ENCODE measurements at places on chromosomes 4 and X. TPM values are rescaled to one million over a fixed set of nuclear protein-coding genes. Genes with fewer than 3 reads are reported as not detected.
A peak's percentile ranks its signal among the peaks of the same experiment; 100 is the strongest.

- DNase-seq, result peak; percentile 59
Observed at GRCh38 chrX:33434256-33435092, 223.1 kb upstream of the DMD start.

DNA sequence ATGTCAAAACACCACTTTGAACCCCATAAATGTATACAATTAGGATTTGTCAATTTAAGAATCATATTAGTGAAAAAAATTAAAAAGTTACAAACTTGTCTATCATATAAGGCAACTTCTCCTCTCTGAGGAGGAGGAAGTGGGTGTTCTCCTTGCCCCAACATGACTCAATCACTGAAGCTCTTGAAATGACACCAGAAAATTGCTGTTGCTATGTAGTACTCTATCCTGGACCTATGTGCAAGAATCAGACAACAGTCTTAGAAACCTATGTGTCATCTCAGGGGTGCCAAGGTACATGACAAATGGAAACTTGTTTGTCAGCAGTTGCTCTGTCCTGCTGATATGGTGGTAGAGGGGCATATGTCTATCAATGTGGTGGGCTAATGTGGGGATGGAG is 47.7 kb downstream of the HMGB3 start:
- DNase-seq, result no peak

DNA sequence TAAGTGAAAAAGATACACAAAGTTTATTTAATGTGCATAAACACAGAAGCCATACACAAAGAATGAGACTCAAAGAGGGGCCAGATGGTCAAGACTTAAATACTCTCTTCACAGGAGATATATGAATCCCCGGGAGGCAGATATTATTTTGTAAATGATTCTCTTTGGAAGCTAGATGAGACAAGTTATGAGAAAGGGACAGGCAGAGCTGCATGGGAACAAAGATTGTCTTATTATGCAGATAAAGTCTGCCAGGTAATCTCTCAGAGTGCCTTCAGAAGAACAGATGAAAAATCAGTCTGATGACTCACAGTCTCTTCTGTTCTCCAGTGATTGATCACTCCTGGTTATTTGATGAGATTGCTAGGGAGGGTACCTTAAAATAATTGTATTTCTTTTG is 89.0 kb downstream of the NAF1 start:
- DNase-seq, result no peak

DNA sequence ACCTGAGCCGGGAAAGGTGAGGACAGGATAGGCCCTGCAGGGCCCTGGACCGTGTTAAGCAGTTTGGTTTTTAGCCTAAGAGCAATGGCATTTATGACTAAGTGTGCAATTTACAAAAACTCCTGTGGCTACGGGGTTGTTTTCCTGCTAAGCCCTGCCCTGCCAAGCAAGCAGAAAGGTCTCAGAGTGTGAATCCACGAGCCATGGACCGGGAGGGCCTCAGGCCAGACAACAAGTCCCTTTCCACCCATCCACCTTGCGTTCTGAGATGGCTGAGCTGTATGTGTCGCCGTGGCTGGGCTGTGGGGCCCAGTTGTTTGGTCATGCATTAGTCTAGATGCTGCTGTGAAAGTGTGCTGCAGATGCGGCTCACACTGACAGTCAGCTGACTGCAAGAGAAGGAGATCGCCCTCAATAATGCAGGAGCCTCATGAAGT is 33.9 kb upstream of the AFAP1 start:
- DNase-seq, result no peak

DNA sequence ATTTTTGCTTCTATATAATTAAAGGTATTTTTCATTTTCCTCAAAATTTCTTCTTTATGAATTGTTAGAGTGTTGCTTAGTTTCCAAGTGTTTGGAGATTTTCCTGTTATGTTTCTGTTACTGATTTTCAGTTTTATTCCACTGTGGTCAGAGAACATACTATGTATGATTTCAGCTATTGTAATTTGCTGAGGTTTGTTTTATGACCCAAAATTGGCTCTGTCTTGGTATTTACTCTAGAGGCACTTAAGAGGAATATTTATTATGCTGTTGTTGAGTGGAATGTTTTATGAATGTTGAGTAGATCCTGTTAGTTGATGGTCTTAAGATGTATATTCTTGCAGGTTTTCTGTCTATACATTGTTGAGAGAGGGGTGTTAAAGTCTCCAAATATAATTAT is 263.5 kb downstream of the PABPC4L start:
- DNase-seq, result no peak

DNA sequence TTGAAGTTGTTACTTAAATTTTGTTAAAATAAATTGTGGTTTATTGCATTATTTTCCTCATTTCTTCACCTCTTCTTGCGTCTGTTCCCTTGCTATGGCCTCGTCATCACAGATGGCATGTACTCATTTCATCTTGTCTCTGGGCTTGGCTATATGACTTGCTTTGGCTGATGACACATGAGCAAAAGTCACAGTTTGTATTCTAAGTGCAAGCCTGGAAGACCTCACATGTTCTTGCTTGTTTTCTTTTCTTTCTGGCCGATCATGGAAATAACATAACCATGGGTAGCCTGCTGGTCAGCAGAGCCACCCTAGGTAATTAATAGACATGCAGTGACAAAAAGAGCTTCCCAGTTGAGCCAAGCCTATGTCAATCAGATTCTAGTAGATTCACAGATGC is 527.9 kb downstream of the SPRY1 start:
- peak; percentile 44 for DNase-seq

DNA sequence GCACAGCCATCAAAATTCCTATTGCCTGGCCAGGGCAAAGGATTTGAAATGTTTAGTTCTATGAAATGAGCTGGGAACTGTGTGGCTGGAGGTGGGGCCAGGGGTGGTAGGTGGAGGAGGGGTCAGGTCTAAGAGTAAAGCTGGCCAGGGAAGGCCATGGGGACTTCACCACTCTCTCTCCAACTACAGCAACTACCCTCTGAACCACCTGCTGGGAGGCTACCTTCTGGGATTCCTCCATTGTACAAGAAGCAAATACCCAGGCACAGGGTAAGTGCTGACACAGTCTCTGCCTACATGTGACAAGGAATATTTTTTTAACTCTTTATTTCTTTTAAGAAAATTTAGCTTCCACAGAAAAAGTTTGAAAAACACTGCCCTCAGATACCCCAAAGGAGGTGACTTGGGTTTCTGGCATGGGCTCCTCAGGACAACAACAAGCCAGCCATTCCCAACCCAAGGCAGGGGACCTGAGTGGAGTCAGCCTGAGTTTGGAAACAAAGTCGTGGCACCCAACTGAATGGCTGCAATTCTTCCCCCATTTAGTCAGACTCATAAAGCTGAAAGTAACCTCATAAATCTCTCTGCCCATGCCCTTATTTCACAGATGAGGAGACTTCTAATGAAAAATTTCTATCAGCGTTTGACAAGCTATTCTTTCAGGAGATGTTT is 593.8 kb upstream of the DIPK2B start:
- DNase-seq, result no peak

DNA sequence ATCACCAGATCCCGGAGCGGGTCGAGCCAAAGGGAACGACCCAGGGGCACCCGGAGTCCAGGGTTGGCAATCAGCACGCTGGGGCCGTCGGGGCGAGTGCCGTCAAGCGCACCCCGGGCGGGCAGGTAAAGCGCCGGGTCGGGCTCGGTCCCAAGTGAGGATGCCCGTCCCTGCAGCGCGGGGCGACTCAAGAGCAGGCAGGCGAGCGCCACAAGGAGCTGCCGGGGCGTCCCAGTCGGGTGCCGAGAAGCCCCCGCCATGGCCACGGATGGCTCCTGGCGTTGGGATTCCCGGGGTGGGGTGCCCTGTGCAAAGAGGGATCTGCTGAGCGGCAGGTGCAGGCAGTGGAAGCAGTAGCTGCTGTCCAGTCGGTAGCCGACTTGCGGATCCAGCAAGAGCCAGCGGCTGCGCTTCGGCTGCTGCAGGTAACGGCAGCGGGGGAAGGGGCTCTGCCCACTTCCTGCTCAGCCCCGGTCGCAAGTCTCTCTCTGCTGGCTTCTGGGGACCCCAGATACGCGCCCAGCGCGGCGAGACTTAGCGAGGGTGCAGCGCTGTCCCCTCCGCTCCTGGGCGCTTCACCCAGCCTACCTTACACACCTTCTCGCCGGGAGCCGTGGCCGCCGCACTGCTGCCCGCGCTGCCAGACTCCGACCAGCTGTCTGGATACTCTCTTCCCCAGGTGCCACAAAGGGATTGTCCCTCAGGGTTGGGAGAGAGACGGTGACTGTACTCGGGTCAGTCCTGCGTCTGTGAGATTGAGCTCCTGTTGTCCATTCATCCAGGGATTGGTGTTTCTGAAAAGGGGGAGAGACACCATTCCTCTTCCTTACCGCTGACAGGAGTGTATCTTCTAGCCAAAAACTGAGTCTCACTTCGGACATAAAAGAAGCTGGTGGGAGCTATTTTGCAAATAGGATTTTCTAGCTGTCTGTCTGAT is at the start of gene FREM3:
TSS of gene FREM3 (minus strand) at position 260 of the 937 bp plus-strand sequence. CDS start at position 260, 0 bp downstream.
- DNase-seq, result no peak

GRCh38 chr4:3375688-3376087 is 66.1 kb upstream of the HGFAC start:
- peak; percentile 56 for DNase-seq

DNA sequence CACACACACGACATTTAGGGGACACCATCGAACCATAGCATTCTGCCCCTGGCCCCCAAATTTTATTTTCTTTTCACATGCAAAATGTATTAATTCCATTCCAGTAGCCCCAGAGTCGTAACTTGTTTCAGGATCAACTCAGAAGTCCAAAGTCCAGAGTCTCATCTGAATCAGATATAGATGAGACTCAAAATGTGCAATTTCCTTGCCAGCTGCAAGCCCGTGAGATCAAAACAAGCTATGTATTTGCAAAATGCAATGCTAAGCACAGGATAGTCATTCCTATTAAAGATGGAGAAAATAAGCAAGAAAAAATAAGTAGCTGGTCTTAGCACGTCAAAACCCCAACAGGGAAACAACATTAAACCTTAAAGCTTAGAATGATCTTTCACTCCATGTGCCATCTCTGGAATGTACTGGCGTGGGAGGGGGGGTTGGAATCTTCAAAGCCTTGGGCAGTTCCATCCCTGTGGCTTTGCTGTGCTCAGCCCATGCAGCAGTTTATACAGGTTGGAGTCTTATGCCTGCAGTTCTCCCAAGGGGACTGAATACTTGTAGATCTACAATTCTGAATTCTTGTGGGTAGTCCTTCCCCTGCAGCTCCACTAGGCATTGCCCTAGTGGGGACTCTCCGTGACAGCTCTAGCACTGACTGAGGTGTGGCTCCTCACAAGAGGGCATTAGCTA is 47.7 kb upstream of the SYTL5 start:
- DNase-seq, result no peak

DNA sequence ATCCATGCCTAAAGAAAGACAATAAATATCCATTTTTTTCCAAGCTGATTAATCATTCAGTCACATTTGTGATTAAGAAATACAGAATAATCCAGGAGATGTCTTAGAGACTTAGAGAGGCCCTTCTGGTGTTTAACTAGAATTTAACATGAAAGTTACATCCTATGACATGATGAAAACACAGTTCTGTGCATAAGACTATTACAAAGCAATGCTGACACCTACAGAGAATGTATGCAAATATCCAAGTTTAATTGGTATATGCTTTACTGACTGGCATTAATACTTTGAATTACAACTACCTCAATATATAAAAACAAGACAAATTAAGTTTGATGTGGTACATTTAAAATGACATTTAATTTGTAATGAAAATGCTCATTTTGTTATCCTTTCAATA is 17.8 kb upstream of the TLL1 start:
- DNase-seq, result peak; percentile 16

DNA sequence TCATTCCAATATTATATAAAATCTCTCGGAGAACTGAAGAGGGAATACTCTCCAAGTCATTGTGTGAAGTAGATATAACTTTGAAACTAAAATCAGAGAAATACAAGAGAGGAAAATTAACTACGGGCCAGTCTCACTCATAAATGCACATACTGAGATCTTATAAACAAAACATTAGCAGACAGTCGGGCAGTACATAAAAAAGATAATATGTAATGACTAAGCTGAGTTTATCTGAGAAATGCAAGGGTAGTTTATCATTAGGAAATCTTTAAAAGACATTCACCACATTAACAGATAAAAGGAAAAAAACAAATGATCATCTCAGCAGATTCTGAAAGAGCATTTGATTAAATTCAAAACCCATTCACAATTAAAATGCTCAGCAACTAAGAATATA is 116.7 kb downstream of the NYX start:
- peak; percentile 1 for DNase-seq

DNA sequence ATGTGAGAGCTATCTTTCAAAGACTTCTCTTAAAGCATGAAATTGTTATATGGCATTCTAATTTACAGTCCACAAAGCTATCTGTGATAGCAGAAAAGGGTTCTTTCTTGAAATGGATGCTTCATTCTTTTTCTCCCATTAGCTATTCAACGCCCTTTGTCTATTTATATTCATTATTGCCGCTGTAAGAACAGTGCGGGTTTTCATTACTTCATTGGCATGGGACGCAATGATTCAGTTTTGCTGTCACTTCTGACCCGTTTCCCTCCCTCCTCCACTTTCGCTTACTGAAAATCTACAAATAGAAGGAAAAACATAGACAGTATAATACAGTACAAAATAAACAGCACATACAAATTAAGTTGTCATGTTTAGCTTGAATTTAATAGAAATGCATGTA is 394.6 kb downstream of the PCDH7 start:
- no peak for DNase-seq

DNA sequence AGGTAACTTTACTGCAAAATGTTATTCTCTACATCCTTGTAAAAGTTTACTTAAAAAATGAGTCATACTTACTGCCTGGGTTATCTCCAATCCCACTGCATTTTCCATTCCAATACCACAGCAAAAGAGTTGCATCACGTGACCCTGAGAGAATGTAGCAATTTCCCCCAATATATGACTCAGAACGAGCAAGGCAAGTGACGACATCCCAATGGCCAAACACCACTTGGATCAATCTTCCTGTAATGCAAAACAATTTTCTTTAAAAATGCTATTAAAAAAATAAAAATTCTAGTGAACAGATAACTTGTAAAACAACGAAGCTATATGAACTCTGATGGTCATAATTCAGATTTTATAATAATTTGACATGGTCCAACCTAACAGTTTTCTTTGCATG is 224.3 kb downstream of the DCLK2 start:
- peak; percentile 91 for DNase-seq

The FAT1 gene
- 9.8 TPM for polyA plus RNA-seq

The PLP1 gene
- not detected for polyA plus RNA-seq

The TMEM271 gene
- polyA plus RNA-seq, result not detected

The CRMP1 gene
- polyA plus RNA-seq, result 0.06 TPM

The CTAG1B gene
- polyA plus RNA-seq, result not detected

The RRH gene
- polyA plus RNA-seq, result 0.11 TPM

The PSAPL1 gene
- polyA plus RNA-seq, result not detected

The CXCL3 gene
- polyA plus RNA-seq, result 1.1 TPM

The KLB gene
- polyA plus RNA-seq, result 0.02 TPM

All from endothelial cell of umbilical vein (primary cell).